ENCODE measurements at places on chromosomes 16 and 17.
A peak's percentile ranks its signal among the peaks of the same experiment; 100 is the strongest.

GRCh38 chr17:76027159-76027839, at the start of gene EVPL:
Gene EVPL (minus strand): TSS chr17:76027306. CDS start chr17:76027198, 108 bp downstream.
- DNase-seq = no peak

- DNase-seq = no peak
These were observed 893.4 kb upstream of the CDH8 start for GRCh38 chr16:62929593-62929992.

- DNase-seq = no peak
These were observed 136.7 kb downstream of the MAF start for GRCh38 chr16:79463841-79464240.

DNA sequence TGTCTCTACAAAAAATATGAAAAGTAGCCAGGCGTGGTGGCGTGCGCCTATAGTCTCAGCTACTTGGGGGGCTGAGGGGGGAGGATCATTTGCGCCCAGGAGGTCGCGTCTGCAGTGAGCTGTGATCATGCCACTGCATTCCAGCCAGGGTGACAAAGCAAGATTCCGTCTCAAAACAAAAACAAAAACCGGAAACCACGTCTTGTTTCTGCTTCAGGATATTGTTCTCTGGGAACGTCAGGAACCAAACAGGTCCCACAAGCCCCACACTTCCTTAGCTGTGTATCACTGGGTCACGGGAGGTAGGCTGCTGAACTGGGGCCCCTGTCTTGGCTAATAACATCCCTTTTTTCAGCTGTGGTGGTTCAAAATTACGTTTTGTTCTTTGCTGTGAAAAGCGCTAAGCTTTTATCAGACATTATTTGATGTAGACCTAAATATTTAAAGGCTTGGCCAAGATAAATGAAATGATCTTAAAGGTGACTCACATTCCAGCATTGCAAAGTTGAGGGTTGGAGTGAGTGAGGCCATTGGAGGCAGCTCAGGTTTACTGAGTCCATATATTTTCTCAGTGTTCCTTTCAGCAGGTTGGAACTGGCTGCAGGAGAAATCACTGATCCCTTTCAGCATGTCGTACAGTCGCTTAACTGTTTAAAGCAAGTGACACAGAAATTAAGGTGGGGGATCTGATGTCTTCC, 16.4 kb upstream of the SEC14L1 start:
- peak; percentile 74 for DNase-seq

GRCh38 chr17:61846088-61846487, 17.2 kb downstream of the BRIP1 start:
- no peak for DNase-seq

DNA sequence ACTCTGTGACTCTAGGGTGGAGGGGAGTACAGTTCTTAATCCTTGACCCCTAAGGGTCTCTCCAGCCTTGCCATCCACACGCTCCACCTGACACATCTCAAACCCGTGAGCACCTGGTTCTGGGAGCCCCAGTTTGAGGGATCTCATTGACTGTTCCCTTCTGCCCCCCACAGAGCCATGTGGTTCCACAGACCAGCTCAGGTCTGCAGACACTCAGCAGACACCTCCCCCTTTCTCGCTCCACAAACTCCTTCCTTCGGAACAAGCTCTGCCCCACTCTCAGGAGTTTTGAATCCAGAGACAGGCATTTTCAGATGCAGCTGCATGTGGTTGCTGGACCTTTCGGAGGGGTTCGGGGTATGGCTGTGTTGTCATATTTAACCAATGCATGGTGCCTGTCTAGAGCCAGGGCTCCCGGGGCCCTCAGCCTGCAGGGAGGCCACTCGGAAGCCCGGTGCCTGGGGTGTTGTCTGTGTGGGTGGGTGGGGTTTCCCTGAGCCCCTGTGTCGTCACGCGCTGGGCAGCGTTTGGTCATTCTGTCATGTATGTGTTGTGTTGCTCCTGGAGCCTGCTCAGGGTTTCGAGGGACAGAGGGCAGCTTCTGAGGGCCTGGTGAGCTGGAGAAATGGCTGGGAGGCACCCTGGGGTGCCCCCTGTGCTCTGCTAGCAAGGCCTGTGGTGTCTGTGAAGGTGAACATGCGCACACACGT, 99.2 kb upstream of the PLCG2 start:
- DNase-seq = no peak

GRCh38 chr16:86986136-86986535, 331.1 kb downstream of the C16orf95 start:
- DNase-seq = no peak

- peak; percentile 66 for DNase-seq
These were observed 928 bp downstream of the CASKIN2 start for GRCh38 chr17:75514299-75514918.

DNA sequence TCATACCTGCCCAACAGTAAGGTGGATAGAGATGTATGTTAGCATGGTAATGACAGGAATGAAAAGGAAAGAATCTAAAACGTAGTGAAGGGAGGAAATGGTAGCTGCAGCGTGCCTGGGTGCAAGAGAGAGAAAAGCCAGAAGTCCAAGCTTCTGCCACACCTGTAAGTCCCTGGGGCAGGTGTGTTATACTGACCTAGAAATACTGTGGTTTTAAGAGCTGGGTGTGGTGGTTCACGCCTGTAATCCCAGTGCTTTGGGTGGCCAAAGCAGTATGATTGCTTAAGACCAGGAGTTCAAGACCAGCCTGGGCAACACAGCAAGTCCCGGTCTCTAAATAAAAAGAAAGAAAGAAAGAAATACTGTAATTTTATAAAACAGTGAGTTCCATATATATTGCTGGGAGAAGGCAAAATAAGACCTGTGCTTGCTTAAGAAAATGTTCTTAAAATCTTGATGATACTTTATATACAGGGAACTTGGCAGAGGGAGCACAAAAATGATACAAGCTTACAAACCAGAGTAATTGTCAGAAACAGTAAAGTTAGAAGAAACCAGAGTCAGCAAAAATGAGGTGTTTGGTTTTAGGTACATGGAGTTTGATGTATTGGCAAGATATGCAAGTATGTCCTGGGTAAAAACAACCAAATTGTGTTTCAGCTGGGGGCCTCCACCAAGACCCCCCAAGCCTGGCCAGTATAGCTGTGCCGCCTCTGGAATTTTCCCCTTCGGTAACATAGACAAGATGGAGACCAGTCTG, 6.6 kb downstream of the ALOX12 start:
- no peak for DNase-seq

- DNase-seq = peak; percentile 62
These were observed 805 bp upstream of the C16orf95 start for GRCh38 chr16:87317750-87318644.

DNA sequence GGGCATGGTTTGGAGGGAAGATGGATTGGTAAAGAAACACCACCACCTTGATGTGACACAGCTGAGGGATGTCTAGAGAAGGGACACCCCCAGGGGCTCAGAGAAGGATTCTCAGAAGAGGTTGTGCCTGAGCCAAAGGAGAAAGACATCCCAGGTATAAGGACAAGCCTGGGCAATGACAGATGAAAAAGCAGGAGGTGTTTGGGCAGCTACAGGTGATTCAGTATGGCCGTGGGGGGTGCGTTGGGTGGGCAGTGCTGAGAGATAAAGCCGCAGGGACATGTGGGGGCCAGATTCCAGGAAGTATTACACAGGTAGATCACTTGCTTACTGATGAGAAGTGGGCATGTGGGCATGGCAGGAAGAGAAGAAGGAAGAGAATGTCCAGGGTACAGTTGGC, 7.0 kb downstream of the TMEM95 start:
- no peak for DNase-seq

- no peak for DNase-seq
These were observed 8.5 kb downstream of the PRMT7 start for GRCh38 chr16:68319185-68319908.

DNA sequence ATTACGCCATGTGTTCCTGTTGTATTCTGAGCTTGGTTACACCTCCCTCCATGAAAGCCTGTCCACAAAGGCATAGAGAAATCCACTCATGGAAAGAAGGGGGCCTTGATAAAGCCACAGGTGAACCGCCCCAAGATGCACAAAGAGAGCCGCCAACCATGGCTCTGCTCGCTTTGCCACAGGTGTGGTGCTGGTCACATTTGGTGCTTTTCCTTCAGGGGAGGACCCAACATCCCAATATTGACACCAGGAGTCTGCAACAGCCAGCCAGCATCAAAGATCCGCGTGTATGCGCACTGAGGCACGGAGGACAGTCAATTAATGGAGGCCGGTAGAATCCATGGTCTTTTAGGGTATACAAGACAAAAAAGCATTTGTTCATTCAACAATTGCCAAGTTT, 7.3 kb downstream of the ABCA3 start:
- no peak for DNase-seq

DNA sequence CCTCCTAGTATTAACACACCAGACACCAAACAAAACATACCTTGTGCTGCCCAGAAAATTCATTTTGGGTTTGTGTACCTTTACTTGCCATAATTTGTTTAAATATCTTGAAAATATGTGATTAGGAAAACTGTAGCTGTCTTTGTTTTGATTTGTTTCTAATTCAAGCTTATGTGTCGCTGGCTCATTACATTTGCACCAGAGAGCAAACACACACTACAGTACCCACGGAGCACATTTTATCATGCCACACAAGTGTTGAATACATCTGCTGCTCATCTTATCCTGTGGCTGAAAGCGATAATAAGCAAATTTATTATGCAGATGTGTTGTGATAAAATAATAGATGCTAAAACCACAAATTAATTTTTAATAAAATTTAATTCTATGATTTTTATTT, 63.1 kb downstream of the SPAG9 start:
- DNase-seq = no peak

GRCh38 chr17:78798695-78799559, 16.9 kb upstream of the CYTH1 start:
- no peak for DNase-seq

GRCh38 chr17:19645734-19646201, 2.8 kb upstream of the ALDH3A2 start:
- no peak for DNase-seq

DNA sequence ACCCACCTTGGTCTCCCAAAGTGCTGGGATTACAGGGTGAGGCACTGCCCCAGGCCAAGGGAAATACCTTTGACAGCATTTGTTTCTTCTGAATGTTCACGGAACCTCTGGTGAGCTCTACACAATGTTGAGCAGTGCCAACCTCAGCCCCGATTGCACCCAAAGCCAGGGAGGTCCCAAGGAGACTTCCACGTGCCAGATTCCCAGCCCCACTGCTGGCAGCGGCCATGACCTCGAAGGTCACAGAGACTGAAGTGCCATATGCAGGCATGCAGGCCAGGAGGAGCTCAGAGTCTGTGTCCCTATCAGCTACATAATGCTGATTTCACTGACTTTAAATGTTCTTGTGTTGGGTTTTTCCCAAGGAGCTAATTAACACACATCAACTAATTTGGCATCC, 226.4 kb upstream of the FOXF1 start:
- no peak for DNase-seq

DNA sequence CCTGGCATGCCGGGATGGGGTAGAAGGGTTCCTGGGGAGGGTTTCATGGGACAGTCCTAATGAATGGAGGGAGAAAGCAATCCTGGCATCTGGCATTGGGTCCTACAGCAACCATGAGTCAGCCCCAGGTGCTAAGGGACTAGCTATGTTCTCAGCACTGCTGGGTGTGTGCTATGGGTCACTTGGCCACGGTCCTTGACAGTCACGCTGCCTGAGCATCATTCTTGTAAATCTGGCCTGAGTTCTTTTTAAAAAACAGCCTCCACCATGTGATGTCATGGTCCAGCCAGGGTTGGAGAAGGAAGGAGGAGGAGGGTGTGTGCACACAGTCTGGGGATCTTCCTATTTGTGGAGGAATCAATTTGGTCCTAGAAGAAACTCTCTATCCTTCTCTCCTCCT, 6.2 kb upstream of the RAMP2 start:
- peak; percentile 35 for DNase-seq

DNA sequence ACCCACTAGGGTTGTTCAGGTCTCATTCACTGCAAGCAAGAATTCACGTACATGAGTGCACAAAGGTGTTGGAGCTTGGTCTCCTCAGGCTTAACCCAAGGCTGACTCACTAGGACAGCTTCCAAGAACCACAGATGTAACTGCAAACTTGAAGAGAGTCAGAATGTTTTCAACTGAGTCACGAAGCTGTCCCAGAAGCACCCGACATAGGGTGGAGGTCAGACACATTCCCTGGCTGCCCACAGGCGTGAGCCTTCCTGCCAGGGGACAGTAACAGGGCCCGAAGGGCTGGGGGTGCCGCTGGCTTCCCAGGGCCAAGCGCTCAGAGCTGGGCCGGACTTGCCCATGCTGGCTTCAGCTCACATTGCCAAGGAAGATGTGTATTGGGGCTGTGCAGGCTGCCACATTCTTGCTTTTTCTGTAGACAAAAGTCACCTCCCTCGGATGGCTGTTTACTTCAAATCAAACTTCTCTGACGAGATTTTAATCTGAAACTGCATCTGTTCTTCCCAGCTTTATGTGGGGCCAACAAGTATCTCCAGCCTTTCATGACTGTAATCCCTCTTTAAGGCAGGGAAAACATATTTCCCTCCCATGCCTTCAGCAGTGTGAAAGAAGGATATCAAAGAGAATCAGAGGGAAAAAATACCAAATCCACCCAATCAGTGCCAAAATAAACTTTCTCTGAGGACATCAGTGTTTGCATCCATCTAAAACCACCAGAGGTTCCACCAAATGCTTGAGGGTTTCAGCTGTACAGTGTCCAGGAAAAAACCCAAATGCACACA, 14.3 kb downstream of the CMTM3 start:
- DNase-seq = peak; percentile 84

GRCh38 chr16:81669473-81670350, 109.4 kb upstream of the PLCG2 start:
- DNase-seq = no peak

All from urothelium cell line (cell line).